ENCODE measurements at places on chromosomes 1 and 21.
A peak's percentile ranks its signal among the peaks of the same experiment; 100 is the strongest.

DNA sequence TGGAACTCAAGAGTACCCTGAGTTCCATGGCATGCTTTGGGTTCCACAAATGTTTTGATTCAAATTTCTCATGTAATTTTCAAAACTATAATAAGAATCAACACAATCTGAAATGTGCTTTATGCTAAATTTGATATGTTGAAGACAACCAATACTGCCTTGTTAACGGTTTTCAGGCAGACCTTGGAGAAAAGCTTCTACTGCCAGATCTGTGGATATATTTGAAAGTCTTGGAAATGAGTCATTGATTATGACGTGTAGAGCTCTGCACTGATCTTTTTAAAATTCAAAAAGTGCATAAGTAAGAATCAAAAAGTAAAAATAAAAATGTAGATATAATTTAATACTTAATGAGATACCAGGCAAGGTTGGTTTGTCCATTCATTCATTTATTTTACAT lies 74.0 kb upstream of the TNR start:
- no peak for DNase-seq

DNA sequence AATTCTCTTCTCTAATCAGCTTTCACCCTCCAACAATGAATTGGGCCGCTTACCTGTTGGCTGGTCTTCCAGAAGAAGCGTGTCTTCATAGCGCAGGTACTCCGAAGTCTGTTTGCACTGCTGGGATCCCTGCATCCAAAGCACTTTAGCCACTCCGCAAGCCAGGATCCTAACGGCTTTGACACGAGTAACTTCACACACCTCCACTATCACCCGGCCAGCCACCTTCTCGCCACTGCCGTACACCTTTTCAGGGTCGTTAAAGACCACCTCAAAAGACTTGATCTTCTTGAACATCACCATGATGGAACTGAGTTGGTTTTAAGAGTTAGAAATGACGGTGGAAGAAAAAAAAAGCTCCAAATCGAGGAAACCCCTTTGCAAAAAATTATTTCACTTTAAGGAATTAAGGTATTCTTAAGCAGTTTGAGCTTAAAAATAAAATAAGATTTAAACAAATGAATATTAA lies 381 bp downstream of the TXNIP start:
- peak; percentile 40 for DNase-seq

- DNase-seq, result peak; percentile 74
Observed at GRCh38 chr21:39006571-39007311, 176.5 kb downstream of the PSMG1 start.

GRCh38 chr1:194331758-194332157 lies 1145.3 kb upstream of the B3GALT2 start:
- no peak for DNase-seq

DNA sequence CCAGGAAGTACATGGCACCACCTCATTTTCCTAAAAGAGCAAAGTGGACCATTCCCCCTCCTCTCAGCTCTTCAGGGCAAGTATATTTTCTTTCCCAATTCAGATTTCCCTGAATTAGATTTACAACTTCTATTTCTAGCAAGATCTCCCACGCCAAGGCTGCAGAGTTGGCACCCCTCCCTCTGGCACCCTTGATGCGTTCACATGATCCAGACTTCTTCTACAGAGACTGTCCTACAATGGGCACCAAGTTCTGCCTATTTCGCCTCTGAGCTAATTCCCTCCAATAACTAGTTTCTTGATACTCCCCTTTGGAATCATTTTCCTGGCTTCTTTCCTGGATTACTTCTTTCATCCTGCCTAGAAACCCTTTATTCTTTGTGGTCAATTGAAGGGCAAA lies 122.0 kb downstream of the CDC7 start:
- DNase-seq, result peak; percentile 60

GRCh38 chr1:187415065-187415464 lies 586.3 kb downstream of the PLA2G4A start:
- no peak for DNase-seq

GRCh38 chr1:88920845-88921244 lies 29.5 kb upstream of the GTF2B start:
- no peak for DNase-seq

GRCh38 chr1:44318097-44319088 lies 36.7 kb downstream of the ERI3 start:
- DNase-seq, result no peak

GRCh38 chr1:198417039-198417438 lies 123.4 kb downstream of the ATP6V1G3 start:
- DNase-seq, result no peak

DNA sequence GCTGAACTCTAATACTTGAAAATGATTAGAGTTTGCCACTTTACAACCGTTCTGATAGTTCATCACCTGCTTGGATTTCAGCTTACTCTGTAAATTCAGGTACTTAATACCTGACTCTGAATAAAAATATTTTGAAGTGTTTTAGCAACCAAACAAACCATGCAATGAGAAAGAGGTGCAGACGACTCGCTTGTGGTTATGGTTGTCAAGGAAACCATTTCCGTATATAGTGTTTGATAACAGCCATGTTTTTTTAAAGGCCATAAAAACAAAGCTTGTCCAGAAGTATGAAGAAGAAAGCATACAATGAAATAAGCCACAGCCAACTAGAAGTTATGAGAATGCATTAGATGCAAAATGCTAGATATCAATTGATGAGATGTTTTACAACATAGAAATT lies 167.2 kb upstream of the HMCN1 start:
- DNase-seq, result no peak

- DNase-seq, result no peak
Observed at GRCh38 chr1:51750729-51751128, 127.8 kb downstream of the NRDC start.

GRCh38 chr1:34781071-34781843 lies at the start of gene GJB3:
TSS of gene GJB3 (plus strand) at chr1:34781214. CDS start at chr1:34784763, 3,549 bp downstream.
- DNase-seq, result no peak

DNA sequence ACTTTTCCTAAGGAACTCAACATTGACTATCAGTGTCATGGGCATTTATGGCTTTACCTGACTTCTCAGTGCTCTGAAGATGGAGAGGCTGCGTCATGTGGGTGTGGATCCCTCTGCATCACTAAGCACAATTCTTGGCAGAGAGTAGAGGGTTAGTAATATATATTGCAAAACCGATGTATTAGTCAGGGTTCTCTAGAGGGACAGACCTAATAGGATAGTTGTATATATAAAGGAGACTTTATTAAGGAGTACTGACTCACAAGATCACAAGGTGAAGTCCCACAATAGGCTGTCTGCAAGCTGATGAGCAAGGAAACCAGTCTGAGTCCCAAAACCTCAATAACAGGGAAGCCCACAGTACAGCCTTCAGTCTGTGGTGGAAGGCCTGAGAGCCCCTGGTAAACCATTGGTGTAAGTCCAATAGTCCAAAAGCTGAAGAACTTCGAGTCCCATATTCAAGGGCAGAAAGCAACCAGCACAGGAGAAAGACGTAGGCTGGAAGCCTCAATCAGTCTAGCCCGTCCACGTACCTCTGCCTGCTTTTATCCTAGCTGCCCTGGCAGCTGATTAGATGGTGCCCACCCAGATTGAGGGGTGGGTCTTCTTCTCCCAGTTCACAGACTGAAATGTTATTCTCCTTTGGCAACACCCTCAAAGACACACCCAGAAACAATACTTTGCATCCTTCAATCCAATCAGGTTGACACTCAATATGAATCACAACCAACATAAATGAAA lies 159.7 kb upstream of the NRIP1 start:
- no peak for DNase-seq

DNA sequence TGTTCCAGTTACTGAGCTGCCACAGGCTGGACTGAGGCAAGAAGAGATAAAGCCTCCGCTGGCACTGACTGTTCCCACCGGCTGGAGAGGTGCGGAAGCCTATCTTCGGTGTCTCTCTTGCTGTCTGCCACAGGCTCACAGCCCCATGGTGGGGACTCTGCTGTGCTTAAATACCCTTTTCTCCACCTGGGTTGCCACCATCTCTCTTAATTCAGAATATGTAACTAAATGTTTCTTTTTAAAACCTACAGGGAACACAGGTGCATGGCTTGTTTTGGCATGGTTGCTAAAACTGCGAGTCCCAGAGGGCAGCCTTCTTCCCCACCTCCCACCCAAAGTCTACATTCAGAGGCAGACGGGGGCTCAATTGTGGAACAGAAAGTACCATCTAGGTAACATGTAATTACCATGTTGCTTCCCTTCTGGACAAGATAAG lies 8.1 kb upstream of the LBR start:
- no peak for DNase-seq

DNA sequence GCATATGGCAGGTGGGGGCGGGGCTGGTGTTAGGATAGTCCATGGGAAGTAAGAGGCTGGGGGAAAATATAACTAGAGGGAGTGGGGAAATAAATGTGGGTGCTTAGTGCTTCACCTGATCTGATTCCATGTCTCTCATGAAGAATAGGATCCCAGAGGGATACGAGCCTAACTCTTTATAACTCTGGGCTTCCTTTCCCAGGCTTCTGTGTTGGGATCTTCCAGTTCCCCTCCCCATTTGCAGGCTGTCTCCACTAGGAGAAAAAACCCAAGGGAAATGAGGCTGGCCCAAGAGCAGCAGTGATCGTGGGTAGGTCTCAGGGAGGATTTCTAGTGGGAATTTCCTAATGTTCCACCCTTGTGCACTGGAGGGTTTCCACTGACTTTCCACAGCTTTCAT lies 1.6 kb downstream of the KCNJ9 start:
- peak; percentile 14 for DNase-seq

DNA sequence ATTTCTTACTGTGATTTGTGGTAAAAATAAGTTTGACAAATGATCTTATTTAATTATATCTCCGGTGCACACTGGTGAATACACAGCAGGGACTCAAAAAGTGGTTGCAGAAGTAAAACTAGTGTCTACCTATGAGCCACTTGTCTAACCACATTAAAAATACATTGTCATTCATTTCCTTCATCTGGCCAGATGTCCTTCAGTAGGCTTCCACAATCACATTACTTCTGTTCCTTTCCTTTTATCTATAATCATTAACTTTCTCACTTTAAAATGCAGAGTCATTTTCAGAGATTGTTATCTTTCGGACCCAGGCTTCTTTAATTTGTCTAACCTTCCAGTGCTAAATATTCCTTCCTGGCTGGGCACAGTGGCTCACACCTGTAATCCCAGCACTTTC lies 3.0 kb downstream of the RBBP5 start:
- DNase-seq, result no peak

DNA sequence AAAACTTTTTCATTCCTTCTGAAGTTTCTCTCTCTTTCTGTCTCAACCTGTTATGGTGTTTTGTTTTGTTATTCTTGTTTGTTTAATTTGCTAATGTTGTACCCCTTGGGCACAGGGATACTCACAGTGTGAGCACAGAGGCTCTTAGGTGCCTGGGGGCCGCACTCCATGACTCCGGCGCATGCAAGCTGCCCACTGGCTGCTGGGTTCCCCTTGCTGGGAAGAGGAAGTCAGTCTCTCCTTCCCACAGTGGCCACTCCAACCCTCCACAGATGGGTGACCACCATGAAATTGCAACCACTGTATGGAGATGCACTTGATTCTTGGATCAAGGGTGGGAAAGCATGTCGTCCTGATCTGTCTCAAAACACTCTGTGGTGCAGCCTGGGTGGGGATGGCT lies 4.6 kb upstream of the CD1A start:
- no peak for DNase-seq

DNA sequence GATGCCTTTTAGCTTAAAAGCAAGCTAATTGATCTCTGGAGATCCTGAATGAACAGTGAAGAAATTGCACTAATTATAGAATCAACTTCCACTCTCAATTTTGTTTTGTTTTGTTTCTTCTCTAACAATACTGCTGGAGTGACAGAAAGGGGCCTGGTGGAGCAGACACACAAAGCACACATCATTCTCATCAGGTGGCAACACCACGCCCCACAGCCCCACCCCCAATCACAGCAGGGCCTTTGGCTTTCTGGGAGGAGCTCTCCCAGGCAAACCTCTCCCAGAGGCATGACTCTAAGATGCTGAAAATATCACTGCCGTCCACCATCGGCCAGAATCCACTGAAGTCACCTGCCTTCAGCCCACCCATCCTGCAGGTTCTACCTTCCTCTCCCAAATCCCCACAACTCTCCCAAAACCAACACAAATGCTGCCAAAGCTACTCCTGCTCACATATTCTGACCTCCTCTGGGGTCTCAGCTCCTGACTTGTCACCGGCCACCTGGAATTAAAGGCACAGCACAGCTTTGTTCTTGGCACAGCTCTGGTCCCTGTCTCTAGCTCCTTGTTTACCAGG lies 120.7 kb downstream of the GRIK3 start:
- DNase-seq, result no peak

GRCh38 chr1:116277840-116278540 lies 95.1 kb upstream of the ATP1A1 start:
- DNase-seq, result no peak

DNA sequence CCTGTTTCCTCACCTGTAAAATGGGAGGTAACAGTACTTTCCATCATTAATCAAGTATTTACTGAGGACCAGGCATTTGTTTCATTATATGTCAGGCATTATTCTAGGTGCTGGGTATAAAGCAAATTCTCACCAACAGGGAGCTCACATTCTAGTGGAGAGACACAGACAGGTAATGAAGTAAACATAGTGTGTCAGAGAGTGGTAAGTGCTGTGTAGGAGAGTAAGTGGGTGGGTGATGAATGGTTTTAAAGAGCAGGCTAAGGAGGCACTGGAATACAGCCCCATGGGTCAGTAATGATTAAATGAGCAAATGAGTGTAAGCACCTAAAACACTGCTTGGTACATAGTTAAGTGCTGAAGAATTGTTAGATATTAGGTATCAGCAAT lies 60.4 kb downstream of the DNTTIP2 start:
- DNase-seq, result no peak

- no peak for DNase-seq
Observed at GRCh38 chr1:65818966-65819365, 26.3 kb downstream of the PDE4B start.

GRCh38 chr21:33663241-33663640 lies 20.9 kb downstream of the ITSN1 start:
- DNase-seq, result no peak

DNA sequence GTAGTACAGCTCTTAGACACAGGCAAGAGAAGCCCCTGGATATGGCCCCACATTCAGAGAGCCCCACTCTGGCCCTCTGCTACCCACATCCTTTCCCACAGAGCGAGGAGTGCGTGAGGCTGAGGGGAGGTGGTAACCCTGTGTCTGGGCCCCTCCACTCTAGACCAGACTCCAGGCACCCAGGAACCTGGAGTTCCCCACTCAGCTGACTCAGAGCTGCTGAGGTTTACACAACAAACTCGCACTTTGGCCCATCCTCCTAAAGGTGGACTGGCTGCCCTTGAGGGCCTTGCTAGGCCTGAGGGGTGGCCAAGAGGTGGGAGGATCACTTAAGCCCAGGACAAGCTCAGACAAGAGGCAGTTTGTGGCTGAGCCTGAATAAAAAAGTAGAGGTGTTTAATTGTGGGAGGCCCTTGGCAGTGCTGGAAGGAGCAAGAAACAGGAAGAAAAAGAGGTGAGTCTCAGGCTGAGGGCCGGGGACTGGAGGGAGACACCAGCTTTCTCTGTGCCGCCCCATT lies 10.7 kb downstream of the MR1 start:
- DNase-seq, result no peak
